Activated CD4-positive, alpha-beta memory T cell treated with anti-CD3 and anti-CD28 coated beads, Interleukin-2, amount 10 ng/mL, durations not matched to agents 7 days and 5 days (primary cell): ENCODE measurements at places on chromosomes 4 and X. TPM values are rescaled to one million over a fixed set of nuclear protein-coding genes. Genes with fewer than 3 reads are reported as not detected.

DNA sequence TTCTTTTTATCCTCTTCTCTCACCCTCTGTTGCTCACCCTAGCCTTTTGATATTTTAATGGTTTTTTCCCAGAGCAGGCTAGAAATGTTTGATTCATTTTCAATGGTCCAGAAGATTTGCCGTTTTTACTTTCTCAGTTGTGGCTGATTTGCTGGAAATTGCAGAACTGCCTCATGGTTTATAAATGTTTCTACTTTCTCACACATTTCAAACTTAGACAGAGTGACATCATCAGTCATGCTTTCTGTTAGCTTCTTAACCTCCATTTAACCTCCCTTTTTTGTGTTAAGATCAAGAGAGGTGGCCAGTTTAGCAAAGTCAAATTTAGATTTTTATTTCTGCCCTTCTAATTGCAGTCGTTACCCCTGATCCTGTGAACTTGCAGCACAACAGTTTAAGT, 8.7 kb downstream of the RXFP1 start:
- no peak for DNase-seq

CLIC2 gene
- 0.65 TPM for total RNA-seq

GRCh38 chrX:132235488-132235887, 16.2 kb upstream of the RAP2C start:
- DNase-seq, result no peak

- DNase-seq, result no peak
These were observed 10.1 kb upstream of the ADH1A start for GRCh38 chr4:99300934-99301333.

INTS12 gene
- total RNA-seq, result 19.2 TPM

- DNase-seq, result no peak
These were observed 38.9 kb downstream of the GPRIN3 start for GRCh38 chr4:89268679-89269078.

- DNase-seq, result no peak
These were observed 60.6 kb downstream of the SMARCA1 start for GRCh38 chrX:129462707-129463106.

- peak; percentile 45 for DNase-seq
These were observed 16.9 kb upstream of the LOC101059915 start for GRCh38 chrX:71650333-71650969.

CENPU gene
- 69.7 TPM for total RNA-seq

UNC5C gene
- total RNA-seq, result not detected

- no peak for DNase-seq
These were observed 40.0 kb upstream of the RPS6KA3 start for GRCh38 chrX:20306668-20307067.

DNA sequence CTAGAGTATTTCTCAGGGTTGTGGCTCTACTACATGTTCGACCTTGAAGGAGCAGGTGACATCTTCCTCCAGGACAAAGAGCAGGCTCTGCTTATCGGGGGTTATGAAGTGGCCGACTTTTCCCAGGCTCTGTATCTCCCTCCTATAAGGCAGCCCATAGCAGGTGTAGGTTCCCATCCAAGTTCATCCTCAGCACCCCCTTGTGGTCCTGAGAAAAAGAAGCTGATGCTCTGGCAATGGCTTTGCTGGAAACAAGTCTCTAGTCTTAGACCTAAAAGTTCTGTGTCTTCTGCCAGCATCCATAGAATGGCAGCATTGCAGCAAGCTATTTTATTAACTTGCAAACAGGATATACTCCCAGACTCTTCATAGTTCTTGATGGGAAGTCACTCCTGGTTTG, 836.6 kb upstream of the PRKX start:
- no peak for DNase-seq

DNA sequence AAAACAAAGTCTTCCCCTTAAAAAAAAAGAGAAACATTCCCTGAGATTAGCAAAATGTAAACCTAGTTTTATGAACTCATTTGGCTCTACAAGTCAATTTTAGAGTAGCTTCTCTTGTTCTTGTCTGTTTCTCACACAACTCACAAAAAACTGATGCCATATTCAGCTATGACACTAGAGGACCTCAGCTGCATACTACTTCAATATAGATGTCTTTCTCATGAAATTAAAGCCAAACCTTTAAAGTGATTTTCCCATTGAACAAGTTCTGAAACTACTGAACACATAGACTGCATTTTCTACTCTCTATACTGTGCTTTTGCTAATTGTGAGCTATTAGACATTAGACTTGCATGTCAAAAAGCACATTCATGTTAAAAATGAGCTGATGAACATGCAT, 49.8 kb downstream of the TBCK start:
- DNase-seq, result no peak
